Eye (tissue), 1 donor: ENCODE measurements at places on chromosomes 3 and 15.

DNA sequence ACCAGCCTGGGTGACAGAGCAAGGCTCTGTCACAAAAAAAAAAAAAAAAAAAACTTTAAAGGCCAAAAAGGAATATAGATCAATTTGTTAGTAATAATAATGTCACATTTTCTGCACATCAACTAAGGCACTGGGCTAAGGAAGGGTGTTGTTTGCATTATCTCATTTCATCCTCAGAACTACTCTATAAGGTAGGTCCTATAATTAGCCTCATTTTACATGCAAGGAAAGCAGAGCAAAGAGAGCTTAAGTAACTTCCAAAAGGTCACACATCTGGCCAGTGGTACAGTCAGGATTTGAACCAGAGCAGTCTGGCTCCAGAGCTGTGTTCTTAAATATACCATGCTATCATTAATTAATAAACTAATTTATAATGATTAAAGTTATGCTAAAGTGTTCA, 42.2 kb upstream of the SPATA12 start:
- no peak for DNase-seq

DNA sequence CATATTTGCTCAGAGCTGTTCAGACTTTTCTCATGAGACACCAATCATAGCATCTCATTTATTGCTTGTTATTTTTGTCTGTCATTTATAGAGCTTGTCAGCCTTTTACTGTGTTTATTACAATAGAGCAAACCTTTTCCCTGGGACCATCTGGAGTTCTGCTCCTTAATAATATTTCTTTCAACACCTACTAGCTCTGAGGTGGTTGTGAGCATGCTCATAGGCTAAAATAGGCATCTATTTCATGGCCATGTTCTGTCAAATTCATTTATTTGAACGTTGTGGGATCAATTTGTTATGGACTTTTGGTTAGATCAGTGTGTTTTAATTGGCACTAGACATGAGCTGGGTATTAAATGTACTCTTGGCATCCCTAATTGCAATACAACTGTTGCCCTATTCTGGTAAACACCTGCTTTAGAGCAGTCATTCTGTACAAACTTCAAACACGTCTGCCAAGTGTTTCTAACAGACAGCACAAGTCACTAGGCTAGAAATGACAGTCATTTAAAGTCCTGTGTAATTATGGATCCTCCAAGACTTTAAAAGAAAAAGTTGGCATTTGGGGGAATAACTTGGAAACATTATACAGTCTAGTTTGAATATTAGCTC, 766.3 kb downstream of the ZNF385D start:
- no peak for DNase-seq

GRCh38 chr15:81910355-81911021, 135.3 kb downstream of the MEX3B start:
- DNase-seq, result peak; percentile 71

DNA sequence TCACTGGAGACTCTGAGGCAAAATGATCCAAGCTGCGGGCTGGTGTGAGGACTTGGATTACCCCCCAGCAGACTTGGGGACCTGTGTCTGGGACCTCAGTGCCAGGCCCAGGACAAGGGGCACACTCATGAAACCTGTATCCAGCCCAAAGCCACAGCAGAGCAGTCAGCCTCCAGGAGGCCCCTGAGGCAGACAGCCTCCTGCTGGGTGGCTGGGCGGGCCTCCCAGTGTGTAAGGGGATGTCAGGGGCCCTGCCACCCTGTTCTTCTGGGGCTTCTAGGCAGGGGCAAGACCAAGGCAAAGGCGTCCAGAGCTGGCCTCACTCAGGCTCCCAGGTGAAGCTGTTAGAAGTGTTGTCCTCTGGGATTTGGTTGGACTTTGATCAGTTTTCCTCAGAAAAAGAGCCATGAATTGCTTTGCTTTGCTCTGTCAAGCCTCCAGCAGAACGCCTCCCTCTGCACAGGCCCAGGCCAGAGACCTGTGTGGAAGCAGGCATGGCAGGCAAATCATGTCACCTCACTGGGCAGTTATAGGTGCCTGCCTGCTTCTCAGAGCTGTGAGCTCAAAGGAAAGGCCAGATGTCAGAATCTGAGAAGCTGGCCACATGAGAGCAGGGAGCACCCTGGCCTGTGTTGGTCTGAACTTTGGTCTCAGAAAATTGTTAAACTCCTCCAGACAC, 77.4 kb downstream of the SMAD6 start:
- no peak for DNase-seq

DNA sequence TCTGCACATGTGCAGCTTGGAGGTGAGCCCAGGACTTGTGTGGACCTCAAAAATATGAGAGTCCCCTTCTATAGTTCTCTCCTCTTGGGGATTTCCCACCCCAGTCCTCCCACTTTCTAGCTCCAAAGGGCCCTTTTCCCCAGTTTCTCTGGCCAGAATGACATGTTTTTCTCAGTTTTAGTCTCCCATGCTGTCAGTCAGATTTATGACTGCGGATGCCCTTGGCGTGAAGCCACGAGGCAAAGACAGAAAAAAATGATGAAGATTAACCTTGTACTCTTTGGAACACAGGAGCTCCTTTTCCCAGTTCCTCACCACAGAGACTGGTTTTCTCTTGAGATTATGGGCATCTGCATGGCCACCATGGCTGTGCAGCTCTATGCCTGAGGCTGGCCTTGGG, 72.0 kb upstream of the TTBK2 start:
- no peak for DNase-seq

DNA sequence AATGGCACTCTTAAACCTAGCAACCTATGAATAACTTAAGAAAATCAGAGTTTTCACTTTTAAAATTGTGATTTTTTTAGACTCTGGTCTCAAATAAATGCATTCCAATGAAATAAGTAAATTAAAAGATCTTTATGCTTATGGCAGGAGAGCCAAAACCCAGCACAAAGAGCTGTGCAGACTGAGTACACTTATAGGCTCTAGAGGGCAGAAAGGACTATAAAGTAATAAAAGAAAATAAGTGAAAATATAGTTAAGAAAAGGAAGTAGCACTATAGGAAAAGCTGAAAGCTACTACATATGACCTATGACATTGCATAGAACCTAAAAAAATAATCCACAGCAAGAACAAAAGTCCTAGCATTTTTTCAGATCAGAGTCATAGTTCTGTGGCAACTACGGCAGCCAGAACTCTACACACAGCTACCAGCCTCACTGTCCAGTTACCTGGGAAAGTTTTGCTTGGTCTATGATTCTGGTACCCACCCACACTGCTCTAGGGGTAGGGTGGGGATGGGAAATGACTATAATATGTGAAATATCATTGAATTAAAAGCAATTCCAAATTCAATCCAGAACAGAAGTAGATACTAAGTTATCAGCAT, 30.5 kb downstream of the CLASP2 start:
- DNase-seq, result no peak

- no peak for DNase-seq
Observed at GRCh38 chr3:29202378-29202777, 78.5 kb upstream of the RBMS3 start.

- peak; percentile 45 for DNase-seq
Observed at GRCh38 chr3:128316481-128316891, 150.2 kb downstream of the DNAJB8 start.

DNA sequence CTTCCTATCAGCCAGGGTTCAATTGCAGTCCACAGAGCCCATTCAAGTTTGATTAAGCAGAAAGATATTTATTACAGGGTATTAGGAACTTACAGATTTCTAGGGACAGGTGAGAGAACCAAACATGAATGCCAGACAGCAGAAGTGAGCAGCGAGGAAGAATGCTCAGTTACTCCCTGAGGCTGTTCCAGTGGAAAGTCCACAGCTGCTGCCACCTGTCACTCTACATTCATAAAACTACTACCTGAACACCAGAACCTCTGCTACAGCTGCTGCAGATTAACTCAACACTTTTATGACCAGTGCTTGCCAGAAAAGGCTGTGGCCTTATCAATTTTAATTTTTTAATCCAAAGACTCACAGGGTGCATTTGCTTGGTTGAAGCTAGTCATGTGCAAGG, 325.4 kb upstream of the ONECUT1 start:
- DNase-seq, result no peak

DNA sequence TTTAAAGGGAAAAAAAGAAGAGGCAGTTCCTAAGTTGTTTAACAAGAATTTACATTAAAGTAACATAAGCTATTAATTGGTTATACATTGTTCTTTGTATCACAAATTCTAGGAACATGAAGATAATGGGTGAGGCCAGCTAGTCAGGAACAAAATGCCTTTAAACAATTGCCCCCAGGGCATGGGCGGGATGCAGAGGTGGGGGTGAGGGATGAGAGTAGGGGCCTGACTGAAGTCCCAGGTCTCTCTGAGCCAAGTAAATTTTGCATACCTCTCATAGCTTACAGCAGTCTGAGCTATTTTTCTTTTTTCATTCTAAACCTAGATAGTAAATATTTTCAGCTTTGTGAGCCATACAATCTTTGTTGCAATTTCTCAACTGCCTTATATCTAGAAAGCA, 77.8 kb upstream of the RNU6-1 start:
- DNase-seq, result no peak
